ENCODE measurements at places on chromosomes 4 and X.

DNA sequence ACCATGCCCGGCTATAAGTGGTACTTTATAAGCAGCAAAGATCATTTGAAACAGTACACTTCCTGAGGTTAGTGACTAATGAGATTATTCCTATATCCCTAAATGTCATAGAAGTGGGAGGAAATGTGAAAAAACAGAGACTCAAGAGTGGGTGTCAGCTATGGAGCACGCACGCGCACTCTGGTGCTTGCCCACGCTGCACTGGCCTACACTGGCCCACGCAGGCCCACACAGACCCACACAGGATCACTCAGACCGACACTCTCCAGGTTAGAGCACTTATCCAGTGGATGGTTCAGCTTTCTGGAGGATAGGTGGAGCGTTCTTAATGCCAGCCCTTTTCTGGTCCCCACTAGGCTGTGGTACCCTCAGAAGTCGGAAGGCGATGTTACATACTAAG lies 78.5 kb downstream of the IL1RAPL1 start:
- no peak for DNase-seq

- no peak for DNase-seq
These were observed 123.3 kb downstream of the KDM6A start for GRCh38 chrX:44996277-44996676.

GRCh38 chr4:8537041-8537461 lies 43.1 kb upstream of the GPR78 start:
- no peak for DNase-seq

DNA sequence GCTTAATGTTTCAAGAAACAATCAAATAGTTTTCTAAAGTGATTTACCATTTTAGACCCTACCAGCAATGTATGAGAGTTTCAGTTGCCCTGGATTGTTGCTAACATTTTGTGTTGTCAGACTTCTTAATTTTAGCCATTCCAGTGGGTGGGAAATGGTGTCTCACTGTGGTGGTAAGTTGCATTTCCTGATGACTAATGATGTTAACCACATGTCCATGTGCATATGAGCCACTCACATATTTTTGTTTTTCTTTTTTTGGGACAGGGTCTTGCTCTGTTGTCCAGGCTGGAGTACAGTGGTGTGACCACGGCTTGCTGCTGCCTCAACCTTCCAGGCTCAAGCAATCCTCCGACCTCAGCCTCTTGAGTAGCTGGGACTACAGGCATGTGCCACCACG lies 48.3 kb downstream of the MED28 start:
- no peak for DNase-seq

DNA sequence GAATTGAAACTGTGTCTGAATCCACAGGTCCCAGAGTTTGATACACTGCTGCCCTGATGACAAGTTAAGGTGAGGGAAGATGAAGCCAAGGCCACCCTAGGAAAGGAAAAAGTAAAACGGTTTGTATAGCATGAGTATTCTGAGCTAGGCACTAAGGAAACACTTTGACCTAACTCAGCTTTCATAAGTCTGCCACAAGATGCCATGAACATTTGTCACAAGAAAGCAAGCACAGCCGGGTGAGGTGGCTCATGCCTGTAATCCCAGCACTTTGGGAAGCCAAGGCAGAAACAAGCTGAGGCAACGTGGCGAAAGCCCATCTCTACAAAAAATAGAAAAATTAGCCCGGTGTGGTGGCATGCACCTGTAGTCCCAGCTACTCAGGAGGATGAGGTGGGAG lies 34.2 kb downstream of the ELOVL6 start:
- no peak for DNase-seq

- DNase-seq = no peak
These were observed 187.7 kb downstream of the UNC5C start for GRCh38 chr4:95360906-95361695.

DNA sequence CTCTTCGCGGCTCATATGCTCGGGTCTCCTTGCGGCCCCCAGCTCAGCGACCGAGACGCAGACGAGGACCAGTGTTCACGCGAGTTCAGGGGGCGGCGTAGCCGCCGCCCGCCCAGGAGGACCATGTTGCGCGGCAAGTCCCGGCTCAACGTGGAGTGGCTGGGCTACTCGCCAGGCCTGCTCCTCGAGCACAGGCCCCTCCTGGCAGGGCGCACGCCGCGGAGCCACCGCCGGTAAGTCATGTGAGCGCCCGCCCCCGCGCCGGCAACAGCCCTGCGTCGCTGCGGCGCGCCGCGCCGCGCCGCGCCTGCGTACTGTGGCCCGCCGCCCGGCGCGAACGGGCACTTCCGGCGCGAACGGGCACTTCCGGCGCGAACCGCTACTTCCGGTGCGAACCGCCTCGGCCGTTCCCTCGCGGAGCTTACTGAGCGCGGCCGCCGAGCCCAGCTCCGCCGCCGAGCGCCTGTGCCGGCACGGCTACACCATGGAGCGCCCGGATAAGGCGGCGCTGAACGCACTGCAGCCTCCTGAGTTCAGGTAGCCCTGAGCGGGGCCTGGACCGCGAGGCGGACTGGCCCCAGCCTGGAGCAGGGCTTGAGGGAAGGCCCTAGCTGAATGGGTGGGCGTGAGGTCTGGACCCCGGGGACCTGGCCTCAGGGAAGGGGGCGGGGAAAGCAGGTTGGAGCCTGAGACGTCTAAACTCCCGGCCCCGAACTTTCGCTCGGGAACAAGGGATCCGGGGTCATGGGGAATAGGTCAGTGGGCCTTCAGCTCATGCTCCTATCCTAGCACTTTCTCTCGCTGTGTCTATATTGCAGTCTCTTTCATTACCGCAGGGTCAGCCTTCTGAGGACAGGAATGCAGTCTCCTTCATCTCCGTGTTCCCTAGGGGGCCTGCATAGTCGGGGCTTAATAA lies at the start of gene VMA21:
Gene VMA21 (plus strand): TSS at position 382 of the 916 bp plus-strand sequence. CDS start 103 bp downstream, at position 485.
- DNase-seq = peak; percentile 94

DNA sequence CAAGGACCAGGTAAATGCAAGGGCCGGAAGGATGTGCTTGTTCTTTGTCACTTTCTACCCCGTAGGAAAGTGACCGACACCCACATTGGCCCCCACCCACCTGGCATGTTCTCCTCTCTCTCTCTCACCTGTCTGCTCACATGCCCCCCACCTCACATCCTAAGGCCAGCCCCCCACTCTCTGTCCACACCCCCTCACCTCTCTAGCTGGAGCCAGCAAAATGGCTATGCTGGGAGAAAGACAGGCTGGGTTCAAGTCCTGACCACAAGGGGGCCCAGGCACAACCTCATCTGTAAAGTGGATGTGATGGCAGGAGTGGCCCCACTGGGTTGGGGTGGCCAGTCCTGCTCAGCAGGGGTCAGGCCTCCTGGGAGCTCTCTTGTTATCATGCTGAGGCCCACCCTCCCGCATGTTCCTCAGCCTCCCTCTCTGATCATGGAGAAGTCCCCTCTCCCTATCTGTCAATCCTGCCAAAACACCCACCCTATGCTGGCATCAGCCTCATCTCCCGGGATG lies 1.7 kb upstream of the PPP2R2C start:
- no peak for DNase-seq

DNA sequence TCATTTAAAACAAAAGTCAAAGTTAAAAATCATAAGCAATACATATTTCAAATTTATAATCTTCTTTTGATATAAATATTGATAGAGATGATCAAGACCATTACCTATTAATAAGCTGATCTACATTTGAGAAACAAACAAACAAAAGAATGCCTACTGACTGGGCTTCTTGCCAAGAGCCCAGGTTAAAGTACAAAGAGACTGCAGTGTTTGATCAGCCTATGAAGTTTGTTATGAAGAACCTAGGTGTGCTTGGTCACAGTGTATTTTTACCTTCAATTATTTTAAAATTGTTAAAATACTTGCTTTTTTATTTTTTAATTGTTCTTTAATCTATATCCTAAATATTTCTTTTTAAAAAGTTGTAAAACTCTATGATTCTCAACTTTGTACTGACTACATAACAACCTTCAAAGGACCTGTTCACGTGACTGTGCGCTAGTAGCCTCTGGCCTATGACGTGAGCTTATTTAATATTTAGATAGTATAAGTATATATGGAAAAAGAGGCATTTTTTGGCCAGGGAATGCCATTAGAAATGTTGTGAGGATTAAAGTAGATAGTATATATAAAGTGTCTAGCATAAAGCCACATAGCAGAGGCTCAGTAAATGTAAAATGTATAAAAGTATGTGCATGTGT lies 11.4 kb upstream of the SLC39A8 start:
- peak; percentile 5 for DNase-seq

GRCh38 chr4:101972791-101973190 lies 182.3 kb downstream of the BANK1 start:
- no peak for DNase-seq

GRCh38 chr4:99642725-99643489 lies 14.7 kb downstream of the C4orf54 start:
- DNase-seq = no peak

DNA sequence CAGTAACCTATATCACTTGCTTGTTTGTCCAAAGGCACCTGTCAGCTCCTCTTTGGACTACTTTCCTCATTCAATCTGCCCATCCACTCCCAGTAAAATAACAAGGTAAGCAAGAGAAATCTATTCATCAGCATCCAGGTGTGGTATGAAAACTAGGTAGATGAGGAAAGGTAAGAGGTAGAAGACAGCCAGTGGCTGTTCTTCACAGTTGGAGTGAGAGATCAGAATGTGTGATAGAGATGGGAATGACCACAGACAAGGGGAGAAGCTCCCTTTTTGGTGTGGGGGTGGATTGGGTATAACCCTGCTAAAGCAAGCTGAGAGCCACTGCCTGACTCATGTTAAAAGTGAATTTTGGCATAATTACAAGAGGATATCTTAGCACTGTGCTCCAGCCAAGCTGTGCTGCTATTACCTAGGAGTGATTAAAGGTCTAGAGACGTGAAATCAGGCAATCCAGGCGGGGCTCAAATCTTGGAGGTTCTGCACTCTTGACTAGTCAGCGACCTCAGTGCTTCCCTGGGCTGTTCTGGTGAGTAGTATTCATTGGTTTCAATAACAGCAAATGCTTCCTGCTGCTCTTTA lies 28.1 kb upstream of the RASL11B start:
- DNase-seq = no peak

- DNase-seq = peak; percentile 45
These were observed 88.3 kb downstream of the ZNF718 start for GRCh38 chr4:212438-213188.

DNA sequence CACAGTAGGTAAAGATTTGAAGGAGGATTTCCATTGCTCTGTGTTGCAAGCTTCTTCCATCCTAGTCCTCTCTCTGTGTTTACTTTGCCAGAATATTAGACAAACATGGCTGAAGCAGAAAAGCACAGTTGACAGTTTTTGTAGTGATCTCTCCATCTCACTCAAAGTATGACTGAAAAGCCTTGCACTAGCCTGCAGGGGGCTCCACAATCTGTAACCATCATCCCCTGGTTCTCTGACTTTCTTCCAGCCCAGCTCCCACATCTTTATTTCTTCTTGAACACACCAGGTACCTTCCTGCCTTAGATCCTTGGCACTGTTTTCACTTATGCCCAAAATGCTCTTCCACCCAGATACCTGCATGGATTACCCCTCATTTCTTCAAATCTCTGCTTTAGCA lies 34.1 kb upstream of the HHIP start:
- DNase-seq = no peak

DNA sequence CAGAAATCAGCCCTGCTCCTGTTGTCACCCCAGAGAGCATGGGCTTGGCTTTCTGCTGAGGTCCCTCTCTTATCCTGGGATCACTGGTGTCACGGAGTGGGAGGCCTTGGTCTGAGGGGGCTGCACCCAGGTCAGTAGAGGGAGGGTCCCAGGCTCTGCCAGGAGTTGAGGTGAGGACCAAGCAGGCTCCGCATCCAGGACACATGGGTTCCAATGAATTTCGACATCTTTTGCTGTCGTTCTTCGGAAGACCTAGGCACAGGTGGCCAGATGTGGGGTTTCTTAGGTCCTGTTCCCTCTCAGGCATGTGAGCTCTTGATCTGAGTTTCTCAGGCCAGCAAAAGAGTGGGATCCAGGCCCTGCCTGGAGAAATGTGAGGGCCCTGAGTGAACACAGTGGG lies 10.0 kb downstream of the MAGEA4 start:
- DNase-seq = no peak

DNA sequence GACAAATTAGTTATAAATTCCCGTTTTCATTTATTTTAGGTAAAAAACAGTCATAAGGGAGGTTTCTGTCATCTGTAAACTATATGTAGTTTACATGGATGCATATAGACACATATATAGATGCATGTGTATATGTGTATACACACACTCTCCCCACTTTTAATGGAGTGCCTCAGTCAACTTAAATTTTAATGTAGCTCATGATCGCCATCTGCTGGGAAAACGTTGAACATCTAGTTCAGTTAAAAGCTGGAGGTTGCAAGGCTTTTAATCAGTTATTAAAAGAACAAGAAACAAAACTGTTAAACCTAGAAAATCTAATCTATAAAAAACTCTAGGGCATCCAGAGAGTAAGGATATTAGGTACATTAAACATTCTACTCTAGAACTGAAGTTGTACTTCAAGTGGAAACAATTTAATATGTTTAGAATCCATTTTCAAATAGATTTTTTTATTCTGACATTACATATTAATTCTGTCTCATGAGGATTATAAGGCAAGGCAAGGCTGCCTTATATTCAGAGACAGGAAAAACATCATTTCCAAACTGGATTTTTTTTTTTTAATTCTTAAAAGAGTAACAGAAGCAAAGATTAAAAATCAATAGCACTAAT lies 122.6 kb downstream of the SHISA3 start:
- peak; percentile 87 for DNase-seq

GRCh38 chr4:80585542-80585941 lies 250.0 kb downstream of the CFAP299 start:
- DNase-seq = no peak

DNA sequence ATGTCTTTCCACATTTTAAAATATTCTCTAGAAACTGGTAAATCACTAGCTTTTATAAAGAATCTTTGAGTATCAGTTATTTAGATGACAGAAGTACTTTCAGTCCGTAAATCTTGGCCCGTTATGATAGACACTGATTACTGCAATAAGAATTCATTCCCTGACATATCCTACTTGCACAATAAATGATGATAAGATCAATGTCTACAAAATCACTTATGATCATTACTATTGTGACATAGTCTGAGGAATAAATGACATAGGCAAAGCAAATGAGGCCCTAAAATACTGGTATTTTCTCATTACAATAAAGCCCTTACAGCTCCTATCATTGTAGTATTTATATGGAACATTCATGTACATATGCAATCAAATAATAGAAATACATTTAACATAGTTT lies 6.6 kb upstream of the PDCL2 start:
- no peak for DNase-seq

- DNase-seq = no peak
These were observed 163.9 kb upstream of the NOCT start for GRCh38 chr4:138851391-138852335.

DNA sequence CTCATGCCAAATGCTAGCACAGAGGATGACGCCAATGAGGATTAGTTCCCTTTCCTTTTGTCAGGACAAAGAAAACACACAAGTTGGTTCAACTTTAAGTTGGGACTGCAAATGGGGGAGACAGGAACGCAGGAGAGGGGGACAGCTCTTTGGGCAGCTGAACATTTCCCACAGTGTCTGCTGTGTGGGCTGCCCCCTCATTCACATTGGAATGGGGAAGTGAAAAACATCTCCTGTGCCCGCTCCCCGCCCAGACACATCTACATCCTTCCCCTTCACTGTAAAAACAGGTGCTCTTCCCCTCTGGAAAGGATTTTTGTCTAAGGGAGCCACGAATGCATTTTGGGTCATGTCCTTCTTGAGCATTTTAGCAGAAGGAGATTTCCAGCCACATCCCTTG lies 44.5 kb upstream of the TBC1D9 start:
- no peak for DNase-seq

Data from activated CD4-positive, alpha-beta T cell treated with anti-CD3 and anti-CD28 coated beads, Interleukin-2, amount 10 ng/mL, durations not matched to agents 24 days and 14 days (primary cell).